Activated naive CD4-positive, alpha-beta T cell (primary cell): ENCODE measurements at places on chromosomes 1 and 21.

- DNase-seq, result no peak
Observed at GRCh38 chr1:53556657-53557227, 97.5 kb downstream of the DMRTB1 start.

GRCh38 chr1:38872401-38873026, 634 bp downstream of the MYCBP start:
- no peak for DNase-seq

DNA sequence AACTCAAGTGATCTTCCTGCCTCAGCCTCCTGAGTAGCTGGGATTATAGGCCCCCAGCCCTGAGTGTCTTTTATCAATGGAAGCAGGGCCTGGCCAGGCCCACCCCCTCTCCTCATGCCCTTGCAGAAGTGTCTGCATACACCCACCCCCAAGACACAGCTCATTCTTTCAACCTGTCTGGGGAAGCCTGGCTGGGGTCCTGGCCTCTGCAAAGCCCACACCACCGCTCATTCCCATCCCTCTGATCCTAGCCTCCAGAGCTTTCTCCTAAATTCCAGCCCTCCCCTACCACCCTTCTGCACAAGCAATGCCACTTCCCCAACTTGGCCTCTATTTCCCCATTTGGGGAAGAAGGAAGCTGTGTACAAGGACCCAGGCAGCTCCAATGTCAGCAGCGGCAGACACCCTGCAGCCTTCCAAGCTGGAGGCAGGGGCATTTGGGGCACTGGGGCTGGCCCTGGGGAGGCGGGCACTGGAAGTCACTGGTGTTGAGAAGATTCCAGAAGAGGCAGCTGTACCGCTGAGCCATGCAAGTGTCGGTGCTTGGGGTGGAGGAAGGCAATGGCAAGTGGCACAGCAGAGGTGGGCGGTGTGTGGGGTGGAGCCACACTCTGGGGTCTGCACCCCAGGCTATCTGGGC, 33.7 kb upstream of the ARF1 start:
- DNase-seq, result no peak

DNA sequence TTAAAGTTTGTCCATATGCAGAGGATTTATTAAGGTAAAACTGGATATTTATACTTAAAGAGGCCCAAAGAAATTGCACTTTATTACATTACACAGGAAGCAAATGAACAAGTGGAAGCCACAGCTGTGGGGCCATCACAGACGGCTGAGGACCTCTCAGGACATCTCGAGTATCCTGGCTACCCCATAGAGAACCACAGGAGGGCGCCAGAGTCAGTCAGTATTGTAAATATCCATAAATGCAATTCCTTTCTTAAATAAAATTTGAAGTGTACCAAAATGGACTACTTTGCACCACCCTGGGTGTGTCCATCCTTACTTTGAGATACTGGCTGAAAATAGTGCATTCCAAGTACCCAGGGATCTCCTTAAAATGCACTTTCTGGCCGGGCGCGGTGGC, 257.2 kb downstream of the MRPL39 start:
- DNase-seq, result no peak

DNA sequence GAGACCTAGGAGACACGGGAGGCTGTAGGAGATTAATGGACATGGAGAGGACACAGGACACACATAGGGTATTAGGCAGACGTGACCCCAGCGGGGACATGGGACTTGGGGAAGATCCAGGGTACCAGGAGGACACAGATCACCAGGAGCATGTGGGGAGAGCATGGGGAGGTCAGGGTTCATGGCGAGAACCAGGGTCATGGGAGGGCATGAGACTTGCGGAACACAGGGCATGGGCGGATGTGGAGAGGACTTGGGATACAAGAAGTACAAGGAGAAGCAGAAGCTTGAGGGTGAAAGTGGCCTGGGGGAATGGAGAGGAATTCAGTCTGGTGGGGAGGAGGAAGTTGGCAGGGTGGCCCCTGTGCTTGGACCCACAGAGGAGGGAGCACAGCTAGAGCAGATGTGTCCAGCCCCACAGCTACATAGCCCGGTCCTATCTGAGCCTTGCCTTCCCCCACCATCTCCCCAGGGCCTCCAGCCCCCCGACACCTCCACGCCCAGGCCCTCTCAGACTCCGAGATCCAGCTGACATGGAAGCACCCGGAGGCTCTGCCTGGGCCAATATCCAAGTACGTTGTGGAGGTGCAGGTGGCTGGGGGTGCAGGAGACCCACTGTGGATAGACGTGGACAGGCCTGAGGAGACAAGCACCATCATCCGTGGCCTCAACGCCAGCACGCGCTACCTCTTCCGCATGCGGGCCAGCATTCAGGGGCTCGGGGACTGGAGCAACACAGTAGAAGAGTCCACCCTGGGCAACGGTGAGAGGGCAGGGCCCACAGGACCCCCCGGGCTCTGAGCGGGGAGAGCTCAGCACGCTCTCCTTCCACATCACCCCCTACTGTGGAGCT, 12.1 kb downstream of the TIE1 start:
- no peak for DNase-seq

DNA sequence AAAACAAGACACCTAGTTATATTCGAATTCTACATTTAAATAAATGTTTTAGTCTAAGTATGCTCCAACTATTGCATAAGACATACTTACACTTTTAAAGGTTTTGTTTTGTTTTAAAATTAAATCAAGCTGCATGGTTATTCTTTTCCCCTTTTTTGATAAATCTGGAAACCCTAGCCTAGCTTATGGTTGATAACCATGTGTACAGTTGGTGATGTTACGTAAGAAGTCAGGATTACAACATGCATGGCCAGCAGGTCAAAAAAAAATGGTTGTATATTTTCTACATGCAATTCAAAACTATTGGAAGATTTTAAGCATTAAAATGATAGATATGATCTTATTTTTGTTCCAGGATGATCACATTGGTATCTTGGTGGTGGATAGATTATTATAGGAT, 1600.6 kb downstream of the PLA2G4A start:
- no peak for DNase-seq

GRCh38 chr21:37101384-37101783, 28.3 kb downstream of the TTC3 start:
- no peak for DNase-seq

GRCh38 chr1:154863315-154864174, 6.5 kb downstream of the KCNN3 start:
- DNase-seq, result no peak

GRCh38 chr1:39808784-39809517, 20.3 kb upstream of the BMP8B start:
- no peak for DNase-seq

- no peak for DNase-seq
Observed at GRCh38 chr1:4150262-4150661, 250.2 kb upstream of the C1orf174 start.

DNA sequence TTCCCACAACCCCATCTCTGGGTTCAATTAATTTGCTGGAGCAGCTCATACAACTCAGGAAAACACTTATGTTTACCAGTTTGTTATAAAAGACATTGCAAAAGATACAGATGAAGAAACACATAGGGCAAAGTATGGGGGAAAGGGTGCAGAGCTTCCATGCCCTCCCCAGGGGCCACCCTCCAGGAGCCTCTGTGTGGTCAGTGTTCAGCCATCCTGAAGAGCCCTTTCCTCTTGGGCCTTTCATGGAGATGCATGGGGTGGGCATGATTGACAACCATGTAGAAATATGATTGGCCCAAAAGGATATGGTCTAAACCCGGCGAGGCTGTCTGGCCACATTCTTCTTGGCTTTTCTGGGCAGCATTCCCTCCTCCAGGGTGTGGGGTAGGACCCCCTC, 56.8 kb upstream of the PDE9A start:
- DNase-seq, result no peak

GRCh38 chr1:223109581-223110026, 33.4 kb downstream of the TLR5 start:
- no peak for DNase-seq

GRCh38 chr1:246503341-246503740, 3.7 kb downstream of the SMYD3 start:
- no peak for DNase-seq

DNA sequence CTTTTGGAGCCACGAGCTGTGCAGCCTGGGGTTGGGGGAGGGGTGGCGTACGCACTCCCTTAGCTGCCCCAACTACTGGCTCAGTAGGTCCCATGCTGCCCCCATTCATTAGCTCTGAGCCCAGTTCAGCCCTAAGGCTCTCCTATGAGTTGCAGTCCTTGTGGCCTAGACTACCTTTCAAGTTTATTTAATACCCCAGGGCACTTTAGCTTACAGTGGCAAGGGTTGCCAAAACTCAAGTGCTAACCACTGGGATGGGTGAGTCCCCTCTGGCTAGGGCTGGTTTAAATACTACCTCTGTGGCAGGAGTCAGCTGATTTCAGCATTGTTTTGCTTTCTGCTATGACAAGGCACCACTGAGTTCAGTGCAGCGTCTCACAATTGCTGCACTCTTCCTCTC, 118.2 kb downstream of the ODF2L start:
- DNase-seq, result no peak

GRCh38 chr1:21904704-21905520, 32.2 kb downstream of the HSPG2 start:
- DNase-seq, result no peak

GRCh38 chr1:7326366-7326765, 444.7 kb upstream of the VAMP3 start:
- DNase-seq, result no peak

- no peak for DNase-seq
Observed at GRCh38 chr1:154622503-154623039, 14.6 kb upstream of the ADAR start.

GRCh38 chr1:220511179-220511578, 16.8 kb upstream of the MARK1 start:
- DNase-seq, result no peak

GRCh38 chr1:59026472-59026948, 242.7 kb upstream of the JUN start:
- DNase-seq, result no peak

DNA sequence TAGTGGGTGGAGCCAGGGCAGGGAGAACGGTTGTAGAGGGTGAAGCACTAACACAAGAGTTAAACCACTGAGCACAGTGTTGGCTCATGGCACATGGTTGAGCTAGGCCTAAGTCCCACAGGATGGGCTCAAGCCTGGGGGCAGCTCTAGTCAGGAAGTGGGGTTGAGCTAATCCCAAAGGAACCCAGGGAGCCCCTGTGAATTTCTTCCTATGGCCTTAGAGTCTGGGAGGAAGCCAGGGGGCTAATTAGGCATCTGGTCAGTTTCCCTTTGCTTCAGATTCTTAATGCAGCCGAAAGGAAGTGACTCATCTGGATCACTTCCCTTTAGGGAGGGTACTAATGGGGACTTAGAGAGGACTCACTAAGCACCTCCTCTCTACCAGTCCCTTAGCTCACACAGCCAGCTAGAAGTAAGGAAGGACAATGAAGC, 10.1 kb downstream of the CFAP45 start:
- DNase-seq, result no peak

DNA sequence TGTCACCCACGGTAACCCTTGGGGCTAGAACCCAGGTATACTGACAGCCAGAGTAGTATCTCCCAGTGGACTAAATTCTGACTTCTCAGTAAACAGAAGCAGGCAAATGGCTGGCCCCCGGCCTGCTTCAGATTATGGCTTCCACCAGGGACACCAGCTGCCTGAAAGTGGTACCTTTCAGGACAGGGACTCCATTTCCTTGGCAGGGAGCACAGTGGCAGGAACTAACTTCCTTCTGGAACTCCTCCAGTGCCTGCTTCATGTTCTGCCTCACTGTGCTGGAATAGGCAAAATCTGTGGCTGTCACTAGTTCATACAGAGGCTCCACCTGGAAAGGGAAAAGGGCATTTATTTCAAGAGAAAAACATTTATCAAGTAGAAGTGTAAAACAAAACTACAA, 32.7 kb downstream of the C8B start:
- DNase-seq, result no peak

DNA sequence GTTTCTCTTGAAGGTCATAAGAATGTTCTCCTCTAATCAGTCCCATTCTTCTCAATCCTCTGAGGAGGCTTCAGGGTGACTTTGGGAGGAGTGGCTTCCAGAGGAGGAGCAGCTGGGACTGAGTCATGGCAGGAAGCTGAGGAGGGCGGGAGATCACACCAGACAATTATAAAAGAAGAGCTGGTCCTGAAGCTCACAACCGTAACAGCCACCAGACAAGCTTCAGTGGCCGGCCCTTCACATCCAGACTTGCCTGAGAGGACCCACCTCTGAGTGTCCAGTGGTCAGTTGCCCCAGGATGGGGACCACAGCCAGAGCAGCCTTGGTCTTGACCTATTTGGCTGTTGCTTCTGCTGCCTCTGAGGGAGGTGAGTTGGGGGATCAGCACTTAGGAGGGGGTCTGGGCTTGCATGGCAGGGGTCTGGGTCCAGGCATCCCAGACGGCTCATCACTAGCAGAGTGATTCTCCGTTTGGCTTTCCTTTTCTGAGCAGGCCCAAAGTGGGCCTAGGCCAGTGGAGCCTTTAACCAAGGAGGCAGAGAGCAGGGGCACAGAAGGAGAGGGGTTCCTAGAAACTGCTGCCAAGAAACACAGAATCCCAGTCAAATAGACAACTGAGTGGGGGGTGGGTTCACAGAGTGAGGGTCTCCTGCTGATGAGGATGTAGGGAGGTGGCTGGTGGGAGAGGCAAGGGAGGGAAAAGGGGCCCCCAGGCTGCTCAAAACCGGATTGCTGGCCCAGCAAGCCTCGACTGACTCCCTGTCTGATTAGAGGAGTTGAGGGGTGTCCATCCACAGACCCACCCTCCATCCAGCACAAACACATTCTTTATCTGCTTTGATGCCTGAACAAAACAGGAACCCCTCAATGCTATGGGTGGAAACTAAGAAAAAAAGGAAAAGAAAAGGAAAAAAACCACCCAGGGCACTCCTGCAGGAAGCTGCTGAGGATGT, at the start of gene ECM1:
Gene ECM1, plus strand, starts transcription at position 198 of the 953 bp plus-strand sequence. Its CDS starts 101 bp downstream, at position 299.
- DNase-seq, result no peak

DNA sequence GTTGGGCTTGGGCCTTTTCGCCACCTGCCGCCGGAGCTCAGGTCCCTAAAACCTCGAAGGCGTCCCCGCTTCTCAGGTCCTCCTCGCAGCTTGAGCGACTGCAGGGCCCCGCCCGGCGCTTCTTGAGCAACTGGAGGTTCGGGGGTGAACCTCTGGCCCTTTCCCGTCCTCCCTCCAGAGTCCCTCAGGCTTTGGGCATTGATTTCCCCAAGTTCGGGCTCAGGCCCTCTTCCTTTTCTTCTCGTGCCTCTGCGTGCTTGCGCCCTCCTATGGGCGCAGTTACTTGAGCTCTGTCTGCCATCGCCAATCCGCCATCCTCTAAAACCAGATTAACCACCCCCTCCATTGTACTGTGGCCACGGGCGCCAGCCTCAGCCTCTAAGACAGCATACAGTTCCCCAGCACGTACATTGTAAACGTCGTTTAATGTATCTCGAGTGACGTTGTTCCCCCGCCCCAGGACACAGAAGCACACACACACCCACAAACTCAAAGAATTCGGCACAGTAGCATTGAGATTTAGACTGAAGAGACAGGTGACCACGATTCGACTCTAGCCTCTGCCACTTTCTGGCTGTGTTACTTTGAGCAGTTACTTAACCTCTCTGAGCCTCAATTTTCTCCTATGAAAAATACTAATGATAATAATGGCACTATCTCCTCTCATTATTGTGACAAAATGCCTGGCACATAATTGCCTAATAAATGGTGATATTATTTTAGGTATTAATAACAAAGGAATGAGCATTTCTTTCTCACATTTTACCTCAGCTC, 22.6 kb downstream of the BTG2 start:
- peak; percentile 56 for DNase-seq
